AG10803 (cell line): ENCODE measurements at places on chromosomes 6 and 20.

GRCh38 chr6:15906420-15907016 is 222.4 kb upstream of the MYLIP start:
- no peak for DNase-seq

DNA sequence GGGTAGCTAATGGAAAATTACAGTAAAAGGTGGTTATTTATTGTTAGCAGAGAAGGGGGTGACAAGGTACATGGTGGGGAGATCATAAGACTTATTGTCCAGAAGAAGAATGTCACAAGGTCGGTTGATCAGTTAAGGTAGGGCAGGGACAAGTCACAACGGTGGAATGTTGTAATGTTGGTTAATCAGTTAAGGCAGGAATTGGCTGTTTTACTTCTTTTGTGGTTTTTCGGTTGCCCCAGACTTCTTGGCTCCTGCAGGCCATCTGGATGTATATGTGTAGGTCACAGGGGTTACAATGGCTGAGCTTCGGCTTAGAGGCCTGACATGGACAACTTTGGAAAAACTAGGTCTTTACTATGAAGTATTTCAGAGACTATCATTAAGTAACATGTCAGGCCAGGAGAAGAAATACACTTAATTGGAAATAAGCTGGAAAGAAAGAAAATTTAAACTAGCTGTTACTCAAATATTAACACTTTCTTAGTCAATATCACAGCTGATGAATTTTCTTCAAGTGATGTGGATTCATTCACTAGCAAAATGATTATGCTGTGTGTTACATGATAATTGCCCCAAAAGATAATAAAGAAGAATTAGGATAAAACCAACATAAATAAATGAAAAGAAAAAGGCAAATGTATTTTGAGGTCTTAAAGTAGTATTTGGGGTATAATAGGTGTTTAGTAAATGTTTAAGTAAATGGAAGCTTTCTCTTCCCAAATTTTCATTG is 4.4 kb downstream of the AIG1 start:
- DNase-seq: peak; percentile 58

DNA sequence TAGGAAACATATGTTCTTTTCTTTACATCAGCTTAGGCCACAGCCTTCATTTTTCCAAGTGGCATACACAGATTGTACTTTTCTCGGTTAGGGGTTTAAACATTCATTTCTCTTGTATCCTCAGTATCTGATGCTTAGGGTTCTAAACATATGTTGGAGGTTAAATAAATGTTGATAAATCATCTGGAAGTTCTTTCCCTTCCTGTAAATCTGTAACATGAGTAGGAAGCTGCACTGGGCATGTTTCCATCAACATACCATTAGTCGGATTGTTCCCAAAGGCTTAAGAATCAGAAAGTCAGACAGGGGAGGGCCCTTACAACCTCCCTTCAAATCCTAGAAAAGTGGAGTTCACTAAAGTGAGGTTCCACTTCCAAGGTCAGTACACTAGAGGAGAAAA is 54.8 kb upstream of the BCLAF1 start:
- DNase-seq: peak; percentile 41

DNA sequence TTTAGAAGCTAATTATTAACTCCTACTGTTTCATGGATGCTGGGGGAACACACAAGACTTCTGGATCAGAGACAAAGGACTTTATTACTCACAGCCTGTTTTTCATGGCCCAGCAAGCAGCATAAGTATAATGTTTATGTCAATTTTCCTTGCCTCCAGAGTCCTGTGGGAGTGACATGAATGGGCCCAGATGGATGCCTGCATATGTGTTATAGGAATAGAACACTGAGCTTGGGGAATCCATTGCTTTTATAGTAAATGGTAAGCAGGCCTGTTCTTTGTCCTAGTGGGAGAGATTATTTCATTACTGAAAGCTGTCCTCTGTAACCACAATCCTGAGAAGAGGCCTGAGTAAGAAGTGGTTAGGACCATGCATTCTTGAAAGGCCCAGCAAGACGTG is 25.6 kb downstream of the BLTP3A start:
- DNase-seq: peak; percentile 22

GRCh38 chr6:2688401-2689064 is 62.2 kb downstream of the MYLK4 start:
- DNase-seq: peak; percentile 67

DNA sequence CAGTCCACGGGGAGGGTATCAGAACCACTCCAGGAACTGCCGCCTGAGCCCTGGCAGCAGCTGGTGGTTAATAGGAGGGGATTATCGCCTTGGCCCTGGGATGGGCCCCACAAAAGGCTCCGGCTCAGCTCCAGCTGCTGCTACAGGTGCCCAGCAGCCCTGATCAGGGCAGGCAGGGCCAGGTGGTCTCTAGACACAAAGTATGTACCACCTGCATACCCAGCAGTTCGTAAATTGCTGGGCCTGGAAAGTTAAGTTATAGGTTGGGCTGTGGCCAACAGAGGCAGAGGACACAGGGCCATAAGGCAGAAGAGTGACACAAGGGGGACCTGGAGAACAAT is 35.1 kb downstream of the RRBP1 start:
- no peak for DNase-seq

DNA sequence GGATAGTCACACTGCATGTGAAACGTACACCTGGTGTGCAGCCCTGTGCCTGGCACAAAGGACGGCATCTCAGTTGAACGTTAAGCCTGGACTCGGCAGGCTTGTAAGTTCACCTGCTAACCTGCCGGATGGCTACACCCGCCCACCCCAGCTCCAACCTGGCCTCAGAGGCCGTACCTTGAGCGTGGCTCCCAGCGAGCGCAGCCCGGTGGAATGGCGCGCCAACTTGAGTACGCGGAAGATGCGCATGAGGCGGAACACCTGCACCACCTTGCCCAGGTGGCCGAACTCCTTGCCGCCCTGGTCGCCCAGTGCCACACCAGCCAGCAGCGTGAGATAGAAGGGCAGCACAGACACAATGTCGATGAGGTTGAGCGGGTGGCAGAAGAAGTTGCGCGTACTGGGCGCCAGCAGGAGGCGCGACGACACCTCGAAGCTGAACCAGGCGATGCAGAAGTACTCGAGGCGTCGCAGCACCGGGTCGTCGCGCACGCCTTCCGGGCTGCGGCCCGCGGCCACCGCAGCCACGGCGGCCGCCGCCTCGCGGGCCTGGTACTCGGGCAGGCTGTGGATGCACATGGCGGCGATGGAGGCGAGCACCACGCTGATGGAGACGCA is 3.3 kb downstream of the KCNS1 start:
- peak; percentile 19 for DNase-seq

DNA sequence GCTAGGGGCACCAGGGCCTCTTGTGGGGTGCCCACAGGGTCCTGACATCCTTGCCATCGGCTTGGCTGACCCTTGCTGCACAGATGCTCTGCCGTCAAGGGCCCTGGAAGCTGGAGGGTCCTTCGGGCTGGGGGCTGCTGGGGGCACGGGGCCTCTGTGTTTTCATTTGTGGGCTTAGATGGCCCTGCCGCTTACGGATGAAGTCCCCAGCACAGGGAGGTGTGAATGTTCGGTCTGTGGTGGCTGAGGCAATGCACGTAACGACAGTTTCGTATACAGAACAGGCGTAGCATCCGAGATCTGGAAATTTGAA is 14.5 kb downstream of the SS18L1 start:
- DNase-seq: no peak

DNA sequence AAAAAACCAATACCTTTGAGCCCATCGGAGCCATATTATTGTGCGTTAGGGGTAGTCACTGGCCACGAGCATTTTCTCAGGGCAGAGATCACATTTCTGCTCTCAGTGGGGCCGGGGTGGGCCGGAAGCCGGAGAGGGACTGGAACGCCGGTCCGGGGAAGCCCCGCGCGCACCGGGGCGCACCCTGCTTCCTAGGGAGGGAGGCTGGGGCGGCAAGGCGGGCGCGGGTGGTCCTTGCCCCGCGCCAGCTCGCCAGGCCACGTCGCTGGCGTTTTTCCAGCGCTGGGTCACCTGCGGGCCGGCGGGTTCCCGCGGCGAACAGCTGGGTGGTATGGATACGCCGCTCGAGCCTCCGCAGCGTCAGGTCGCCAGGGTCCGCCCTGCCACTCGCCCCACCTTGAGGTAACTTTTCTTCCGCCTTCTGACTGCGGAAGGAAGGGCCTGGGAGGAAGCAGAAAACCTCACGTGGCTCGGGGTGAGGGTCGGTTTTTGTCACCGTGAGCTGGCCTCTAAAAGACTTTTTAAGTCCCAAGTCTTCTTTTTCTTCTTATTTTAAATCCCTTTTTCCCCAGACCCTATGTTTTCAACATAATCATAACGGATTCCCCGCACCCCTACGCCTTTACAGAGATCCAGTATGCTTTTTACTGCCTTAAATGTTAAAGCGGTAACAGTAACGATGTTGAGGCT is 2.7 kb upstream of the EEF1A1 start:
- DNase-seq: peak; percentile 40

DNA sequence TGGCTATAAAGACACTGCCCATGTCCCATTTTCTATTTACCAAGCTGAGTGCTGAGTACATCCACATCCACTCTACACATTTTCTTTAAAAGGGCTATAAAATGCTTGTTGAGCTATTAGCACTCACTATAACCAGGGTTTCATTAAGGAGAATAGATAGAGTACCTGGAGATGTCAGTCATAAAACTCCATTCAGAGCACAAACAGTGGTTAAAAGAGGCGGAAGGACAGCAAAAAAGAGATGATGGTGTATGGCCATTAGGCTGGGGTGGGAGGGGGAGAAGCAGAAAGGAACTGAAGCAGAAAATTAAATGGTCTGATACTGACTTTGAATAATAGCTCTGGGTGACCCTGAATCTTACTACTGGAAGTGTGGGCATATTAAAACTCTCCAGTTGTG is 609.9 kb upstream of the MAP3K7 start:
- DNase-seq: no peak

GRCh38 chr20:38840053-38840893 is 34.8 kb downstream of the PPP1R16B start:
- peak; percentile 3 for DNase-seq

DNA sequence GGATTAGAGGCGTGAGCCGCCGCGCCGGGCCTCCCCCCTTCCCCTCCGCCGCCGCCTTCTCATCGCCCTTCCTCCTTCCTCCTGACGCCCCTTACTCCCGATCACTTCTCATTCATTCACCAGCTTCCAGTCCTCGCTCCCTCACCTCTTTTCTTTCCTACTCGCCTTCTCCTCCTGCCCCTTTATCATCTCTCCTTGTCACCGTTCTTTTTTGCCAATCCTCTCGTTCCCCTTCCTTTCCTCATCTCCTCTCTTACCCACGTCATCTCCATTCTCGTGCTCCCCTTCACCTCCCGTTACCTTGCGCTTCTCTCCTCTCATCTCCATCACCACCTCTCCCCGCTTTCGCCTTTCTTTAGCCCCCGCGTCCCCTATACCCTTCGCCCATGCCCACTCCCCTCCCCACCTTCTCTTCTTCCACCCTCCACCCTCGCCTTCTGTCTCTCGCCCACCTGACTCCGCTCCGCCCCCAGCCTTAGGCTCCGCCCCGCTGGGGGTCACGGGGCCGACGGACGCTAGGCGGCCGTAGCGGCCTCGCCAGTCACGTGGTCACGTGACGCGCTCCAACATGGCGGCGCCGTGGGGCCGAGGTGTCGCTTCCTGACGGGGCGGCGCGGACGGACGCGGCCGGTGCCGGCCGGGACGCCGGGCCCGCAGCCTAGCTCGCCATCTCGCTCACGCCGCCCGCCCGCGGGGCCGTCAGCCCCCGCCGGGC is at the start of gene ARFGEF2:
TSS of gene ARFGEF2 (plus strand) at position 544 of the 715 bp plus-strand sequence. CDS start 179 bp downstream, outside the sequence.
- DNase-seq: peak; percentile 84

DNA sequence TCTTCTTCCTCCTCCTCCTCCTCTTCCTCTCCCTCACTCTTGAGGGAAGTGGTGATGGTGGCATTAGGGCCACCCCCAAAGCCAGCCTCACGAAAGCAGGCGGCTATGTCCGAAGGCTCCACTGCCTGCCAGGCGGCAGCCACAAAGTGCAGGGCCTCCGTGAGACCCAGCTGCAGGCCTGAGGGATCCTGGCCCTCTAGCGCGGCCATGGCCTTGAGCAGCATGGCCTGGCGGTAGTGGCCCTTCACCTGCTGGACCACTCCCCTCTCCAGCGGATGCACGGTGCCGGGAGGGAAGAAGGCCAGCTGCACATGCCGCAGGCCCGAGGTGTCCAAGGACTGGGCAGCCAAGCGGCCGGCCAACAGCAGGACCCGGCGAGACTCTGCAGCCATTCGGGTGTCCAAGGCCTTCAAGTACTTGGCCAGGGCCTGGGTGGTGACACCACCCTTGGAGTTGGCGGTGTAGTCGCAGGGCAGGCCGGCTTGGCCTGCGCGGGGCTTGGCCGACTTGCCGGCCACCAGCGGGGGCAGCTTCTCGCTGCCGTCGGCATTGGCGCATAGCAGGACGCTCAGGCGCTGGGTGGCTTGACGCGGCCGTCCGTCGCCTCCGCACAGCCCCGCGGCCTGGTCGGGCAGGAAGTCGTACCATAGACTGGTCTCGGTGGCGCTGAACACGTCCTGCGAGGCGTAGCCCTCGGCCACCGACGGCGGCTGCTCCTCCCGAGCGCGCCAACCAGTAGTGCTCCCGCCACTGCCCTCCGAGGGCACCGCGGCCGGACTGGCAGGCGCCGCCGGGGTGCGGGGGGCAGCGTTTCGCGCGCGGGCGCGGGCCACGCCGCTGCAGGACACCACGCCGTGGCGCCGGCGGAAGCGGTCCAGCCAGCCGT is 1.1 kb downstream of the CENPB start:
- peak; percentile 24 for DNase-seq

DNA sequence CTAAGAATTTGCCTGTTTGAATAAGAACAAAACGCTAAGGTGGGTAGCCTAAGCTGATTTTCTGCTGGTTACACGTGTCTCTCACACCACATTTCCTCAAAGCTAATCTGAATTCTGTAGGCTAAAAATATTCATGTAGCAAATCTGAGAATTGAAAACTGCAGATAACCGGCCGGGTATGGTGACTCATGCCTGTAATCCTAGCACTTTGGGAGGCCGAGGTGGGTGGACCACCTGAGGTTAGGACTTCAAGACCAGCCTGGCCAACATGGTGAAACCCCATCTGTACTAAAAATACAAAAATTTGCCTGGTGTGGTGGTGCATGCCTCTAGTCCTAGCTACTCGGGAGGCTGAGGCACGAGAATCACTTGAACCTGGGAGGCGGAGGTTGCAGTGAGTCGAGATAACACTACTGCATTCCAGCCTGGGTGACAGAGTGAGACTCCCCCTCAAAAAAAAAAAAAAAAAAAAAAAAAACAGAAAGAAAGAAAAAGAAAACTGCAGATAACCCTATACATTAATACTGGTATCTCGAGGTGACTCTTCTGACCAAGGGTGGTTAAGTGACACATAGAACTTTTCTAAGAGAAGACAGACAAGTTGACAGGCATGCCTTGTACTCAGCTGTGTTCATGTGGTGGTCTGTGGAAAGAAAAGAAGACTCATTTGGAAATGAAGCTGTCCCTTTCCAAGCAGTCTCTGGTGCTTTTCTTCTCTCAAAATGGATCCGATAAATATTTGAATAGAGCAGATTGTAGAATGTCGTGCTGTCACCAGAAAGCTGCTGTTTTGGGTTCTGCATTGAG is 24.7 kb upstream of the ASXL1 start:
- DNase-seq: no peak
